ENCODE measurements at places on chromosomes 1 and 21.

GRCh38 chr1:244218220-244218619 is 167.1 kb downstream of the ZBTB18 start:
- no peak for DNase-seq

- no peak for DNase-seq
Measured at GRCh38 chr1:237976331-237976730, 85.6 kb upstream of the ZP4 start.

DNA sequence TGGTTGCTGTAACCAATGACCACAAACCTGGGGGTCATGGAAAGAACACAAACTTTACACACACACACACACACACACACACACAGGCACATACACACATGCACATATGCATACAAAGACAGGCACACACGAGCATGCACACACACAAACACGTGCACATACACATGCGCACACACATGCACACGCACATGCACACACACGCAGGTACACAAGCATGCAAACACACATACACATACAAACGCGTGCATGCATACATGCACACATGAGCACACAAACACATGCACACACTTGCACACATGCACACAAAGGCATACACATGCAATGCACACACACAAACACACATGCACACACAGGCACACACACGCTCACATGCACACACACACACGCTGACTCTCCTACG is 44.0 kb downstream of the UBASH3A start:
- DNase-seq = no peak

DNA sequence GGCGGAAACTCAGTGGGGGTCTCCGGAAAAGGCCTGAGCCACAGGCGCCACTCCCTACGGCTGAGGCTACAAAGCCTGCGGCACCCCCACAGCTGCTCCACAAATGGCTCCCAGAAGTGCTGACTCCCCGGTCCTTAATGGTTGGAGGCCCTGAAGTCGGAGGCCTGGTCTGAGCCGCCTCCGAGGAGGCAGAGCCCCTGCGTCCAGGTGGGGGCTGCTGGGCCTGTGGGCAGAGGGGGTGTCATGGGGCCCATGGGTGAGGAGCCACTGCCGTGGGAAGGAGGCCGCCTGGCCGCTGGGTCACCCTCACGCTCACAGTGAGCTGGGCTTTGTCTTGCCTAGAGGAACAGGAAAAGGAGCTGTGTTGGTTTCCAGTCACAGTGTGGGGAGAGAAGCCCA is 12.4 kb upstream of the COL18A1 start:
- DNase-seq = no peak

DNA sequence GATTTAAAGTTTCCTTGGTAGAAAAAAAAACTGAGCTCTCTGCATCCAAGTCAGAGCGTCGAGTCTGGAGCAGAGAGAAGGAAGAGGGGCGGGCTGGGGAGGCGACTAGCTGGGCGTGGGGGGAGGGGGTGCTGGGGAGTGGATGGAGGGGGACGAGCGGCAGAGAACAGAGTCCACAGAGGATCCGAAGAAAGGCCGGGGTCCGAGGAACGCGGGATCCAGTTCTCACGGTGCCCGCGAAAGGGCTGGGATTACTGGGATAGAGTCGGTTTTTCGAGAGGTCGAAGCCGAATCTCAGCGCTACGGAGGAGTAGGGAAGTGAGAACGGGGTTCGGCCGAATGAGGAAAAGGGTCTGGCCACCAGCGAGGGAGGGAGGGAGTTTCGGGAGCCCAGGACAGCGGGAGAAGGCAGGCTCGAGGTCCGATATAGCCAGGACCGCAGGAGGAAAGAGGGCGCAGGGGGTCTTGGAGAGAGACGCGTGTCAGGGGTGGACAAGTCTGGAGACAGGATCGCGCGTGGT is 665 bp downstream of the DAB1 start:
- DNase-seq = no peak

DNA sequence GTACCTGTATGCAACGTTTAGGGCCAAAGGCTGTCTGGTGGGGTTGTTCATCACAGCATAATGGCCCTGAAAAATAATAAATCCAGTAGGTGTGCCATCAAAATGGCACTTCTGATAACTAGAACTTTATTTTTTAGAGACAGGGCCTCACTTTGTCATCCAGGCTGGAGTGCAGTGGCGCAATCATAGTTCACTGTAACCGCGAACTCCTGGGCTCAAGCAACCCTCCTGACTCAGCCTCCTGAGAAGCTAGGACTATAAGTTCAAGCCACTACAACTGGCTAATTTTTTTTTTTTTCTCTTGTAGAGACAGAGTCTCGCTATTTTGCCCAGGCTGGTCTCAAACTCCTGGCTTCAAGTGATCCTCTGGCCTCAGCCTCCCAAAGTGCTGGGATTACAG is 4.7 kb downstream of the SNAPIN start:
- DNase-seq = no peak

- DNase-seq = no peak
Measured at GRCh38 chr1:81437649-81438048, 363.1 kb upstream of the ADGRL2 start.

- DNase-seq = no peak
Measured at GRCh38 chr1:60296794-60297193, 223.2 kb upstream of the C1orf87 start.

DNA sequence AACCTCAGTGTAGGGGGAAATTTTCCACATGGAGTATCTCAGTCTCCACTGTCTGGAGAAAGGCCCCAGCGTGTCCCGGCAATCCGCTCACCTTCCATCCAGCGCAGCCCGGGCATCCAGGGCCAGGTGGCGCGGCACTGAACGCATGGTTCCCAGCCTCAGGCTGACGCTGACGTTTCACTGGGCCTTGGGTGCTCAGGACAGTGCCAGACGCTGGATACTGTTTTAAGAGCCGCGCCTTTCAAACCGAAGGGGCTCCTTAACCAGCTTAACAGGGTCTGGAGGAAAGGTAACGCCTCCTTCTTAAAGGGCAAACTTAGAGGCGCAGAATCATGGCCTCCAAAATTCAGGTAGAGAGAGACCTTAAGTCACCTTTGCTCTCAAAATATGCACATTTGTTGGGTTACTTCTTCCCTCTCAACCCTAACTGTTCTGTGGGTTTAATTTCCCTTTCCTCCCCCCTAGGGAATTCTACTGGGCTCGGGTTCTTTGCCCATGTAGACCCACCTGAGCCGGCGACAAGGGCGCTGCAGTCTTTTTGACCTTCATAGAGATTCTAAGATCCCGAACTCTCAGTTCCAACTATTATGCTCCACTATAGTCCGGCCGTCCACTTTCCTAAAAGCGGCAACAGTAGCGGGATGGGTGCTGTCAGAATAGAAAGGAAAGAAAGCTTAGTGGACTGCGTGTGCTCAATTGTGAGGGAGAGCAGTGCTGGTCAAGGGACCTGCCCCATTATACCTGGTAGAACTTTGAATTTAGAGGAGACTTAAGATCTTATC is 3.5 kb upstream of the LHX9 start:
- no peak for DNase-seq

DNA sequence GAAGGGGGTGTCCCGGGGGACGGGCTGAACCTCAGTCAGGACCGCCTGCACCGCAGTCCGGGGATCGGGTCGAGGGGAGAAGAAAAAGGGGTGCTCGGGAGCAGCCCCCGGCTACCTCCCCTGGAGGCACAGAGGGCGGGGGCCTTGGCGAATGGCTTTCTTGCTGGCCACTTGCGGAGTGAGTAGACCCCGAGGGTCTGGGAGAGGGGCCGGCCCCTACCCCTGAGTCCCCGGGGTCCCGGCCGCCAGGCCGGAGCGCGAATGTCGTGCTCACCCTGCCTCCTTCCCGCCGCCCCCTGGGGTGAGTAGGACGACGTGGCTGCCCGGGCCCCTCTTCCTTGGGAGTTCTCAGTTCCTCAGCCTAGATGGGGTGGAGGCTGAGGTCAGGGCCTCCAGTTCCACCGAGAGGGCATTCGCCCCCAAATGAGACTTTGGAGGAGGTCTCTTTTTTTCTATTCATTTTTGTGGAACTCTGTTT is 113.0 kb downstream of the OSBPL9 start:
- DNase-seq = no peak

DNA sequence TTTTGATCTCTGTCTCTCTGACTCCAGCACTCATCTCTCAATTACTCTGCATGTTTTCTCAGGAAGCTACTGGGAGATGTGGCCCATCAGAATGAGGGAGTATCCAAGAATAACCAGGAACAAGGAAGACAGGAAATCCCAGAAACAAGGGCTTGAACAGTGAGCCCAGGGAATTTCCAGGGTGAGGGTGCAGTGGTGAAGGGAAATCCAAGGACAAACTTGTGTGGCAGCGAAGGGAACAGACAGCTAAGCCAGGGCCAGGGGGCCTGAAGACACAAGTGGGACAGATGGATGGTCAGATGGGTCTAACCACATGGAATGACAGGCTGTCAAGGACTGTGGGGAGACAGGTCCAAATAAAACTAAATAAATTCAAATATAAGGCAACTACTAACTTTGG is 121.8 kb upstream of the ERRFI1 start:
- no peak for DNase-seq

DNA sequence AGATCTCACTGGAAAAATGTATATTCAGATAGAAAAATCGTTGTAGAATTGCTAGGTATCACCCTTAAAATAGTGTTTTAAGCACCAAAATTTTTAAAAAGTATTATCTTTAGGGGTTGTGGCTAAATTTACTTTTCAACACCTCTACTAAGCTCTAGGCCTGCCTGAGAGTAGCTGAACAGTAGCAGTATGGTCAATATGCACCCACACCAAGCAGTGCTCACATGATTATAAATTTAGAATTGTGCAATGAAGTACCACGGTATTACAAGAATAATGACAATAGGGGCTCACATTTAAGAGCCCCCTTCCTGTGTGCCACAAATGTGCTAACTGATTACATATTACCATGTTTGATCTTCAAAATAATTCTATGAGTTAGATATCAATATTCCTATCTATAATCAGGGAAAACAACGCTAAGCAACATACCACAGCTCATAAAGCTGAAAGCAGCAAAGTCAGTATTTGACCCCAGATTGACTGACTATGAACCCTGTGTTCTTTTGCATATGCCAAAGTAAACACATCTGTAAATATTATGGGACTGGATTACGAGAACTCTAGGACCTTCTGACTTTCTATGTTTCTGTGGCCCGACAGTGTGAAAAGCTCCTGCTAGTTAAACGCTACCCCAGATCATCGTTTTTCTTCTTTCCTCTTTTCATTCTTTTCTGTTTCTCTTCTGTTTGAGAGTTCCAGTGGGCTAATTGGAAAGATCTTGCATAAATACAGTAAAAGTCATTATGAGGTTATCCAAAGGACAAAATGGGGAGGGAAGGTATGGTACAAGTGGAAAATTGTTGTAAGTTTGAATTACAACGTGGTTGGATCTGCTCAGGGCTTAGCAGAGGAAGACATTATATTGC is 201.1 kb upstream of the C1orf87 start:
- no peak for DNase-seq

DNA sequence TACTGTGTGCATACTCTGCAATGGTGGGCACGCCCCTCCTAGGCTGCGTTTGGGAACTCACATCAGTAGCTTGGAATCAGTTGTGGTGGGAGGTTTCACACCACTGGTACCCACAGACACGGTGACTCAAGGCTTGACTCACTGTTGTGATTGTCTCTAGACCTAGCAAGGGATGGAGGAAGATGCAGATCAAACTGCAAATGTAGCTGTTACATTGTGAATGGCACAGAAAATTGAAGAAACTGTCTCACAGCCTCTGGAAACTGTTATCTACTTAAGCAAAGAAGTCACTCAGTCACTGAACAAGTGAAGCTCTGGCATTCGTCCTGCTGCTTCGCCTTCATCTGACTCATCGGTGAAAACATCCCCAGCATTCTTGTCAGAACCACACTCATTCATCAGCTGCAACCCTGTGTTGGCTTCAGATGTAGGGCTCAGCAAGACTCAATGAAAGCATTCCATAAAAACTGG is 59.5 kb downstream of the POFUT2 start:
- no peak for DNase-seq

DNA sequence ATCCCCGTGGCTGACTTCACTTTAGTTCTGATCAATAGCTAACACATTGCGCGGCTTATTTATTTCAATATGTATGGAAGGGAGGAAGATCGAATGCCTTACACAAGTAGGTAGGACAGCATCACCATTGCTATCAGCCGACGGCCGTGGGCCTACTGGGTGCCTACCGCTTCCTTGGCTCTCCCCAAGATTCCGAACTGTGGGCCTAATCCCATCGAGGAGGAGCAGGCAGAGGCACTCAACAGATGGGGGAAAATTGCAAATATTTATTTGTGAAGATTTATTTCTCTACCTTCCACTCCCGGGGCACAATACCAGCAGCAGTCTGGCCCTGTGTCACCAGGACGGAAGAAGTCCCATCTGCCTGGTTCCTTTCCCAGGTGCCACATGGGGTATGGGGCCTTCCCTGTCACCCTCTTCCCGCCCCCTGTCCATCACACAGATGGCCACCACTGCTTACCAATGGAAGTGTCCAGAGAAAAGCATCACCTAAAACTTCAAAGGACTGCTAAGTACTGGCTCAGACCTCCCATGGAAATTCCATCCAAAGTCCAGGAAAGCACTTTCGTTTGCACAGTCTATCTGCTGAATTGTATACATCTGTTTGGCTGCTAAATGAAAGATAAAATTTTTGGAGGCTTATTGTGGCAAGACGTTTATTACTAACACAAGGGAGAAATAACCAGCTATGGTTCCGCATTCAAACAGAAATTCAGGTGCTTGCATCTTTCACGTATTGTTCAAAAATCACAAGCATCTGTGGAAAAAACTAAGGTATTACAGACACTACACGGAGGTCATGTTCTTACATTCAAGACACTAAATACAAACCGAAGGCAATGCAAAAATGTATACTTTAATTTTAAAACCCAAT is 11.8 kb downstream of the AGT start:
- DNase-seq = no peak

- DNase-seq = no peak
Measured at GRCh38 chr1:39360731-39361130, 130.7 kb upstream of the BMP8A start.

- DNase-seq = no peak
Measured at GRCh38 chr1:6465461-6466005, 440 bp downstream of the TNFRSF25 start.

DNA sequence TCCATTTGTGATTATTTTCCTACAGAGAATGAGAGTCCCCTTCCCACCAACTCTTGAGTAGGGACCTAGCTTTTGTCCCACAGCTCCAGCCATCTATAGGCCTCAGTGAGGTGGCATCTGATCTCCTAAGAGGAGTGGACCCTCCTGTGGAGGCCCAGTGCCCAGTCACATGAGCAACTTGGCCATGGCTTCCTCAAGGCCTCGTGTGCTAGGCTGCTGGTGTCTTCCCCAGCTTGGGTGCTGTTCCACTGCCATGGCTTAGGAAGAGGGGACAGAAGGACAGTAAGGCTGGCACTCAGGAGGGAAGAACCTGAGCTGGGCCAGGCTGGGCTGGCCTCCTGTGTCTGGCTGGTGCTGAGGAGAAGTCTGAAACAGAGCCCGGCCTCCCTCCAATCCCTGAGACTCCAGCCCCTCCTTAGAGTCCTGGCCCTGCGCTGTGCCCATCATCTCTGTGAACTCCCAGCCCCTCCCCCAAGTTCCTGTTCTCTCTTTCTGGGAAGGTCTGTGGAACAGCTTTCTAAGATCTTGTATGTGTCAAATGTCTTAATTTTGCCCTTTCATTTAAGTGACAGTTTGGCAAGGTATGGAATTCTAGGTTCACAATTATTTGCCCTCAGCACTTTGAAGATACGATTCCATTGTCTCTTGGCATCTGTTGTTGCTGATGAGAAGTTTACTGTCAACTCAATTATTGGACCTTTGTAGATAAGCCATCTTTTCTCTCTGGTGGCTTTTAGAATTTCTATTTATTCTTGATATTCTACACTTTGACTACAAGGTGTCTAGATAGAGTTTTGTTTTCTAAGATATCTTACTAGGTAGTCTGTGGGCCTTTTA is 7.1 kb upstream of the KCNQ4 start:
- no peak for DNase-seq

Measured in NCI-H524 treated with DMSO at 0.1 percent for 48 hours (cell line).